ENCODE measurements at places on chromosomes 6 and 20.
A peak's percentile ranks its signal among the peaks of the same experiment; 100 is the strongest.

DNA sequence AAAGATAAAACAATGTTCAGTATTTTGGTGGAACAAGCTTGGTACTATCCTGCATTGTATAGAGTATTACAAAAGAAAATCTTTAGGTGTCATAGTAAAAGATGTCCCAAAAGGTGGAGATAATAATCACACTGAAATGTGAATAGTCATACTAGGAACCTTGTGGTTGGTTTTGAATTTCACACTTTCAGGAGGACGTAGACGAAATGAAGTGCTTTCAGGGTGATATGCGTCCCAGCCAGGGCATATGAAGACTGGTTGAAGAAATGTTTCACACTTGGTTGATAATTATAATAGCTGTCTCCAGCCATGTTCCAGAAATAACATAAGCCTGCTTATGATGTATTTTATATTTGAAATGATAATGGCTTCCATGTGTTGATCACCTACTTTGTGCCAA lies 60.4 kb downstream of the SCAND1 start:
- no peak for DNase-seq

GRCh38 chr20:50866831-50867230 lies 64.4 kb downstream of the ADNP start:
- no peak for DNase-seq

GRCh38 chr20:5770987-5771318 lies 20.8 kb downstream of the SHLD1 start:
- DNase-seq = no peak

- DNase-seq = no peak
These were observed 262.5 kb downstream of the GJA1 start for GRCh38 chr6:121697921-121698320.

GRCh38 chr20:50582092-50582491 lies 71.9 kb downstream of the PTPN1 start:
- DNase-seq = no peak

GRCh38 chr6:159691133-159691962 lies 1.7 kb downstream of the SOD2 start:
- DNase-seq = no peak

DNA sequence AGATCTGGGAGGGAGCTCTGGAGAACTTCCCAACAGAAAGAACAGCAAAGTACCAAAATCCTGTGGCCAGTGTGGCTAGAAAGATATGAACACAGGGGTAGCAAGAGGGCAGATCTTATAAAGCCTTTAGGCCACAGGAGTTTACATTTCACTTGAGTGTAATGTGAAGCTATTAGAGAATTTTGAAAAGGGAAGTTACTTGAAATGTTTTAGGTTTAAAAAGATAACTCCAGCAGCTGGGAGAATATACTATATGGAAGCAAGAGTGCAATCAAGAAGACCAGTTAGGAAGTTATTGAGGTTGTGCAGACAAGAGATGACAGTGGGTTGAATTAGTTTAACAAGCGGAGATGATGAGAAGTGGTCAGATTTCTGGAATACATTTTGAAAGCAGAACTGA lies 7.9 kb downstream of the SUPT3H start:
- DNase-seq = no peak

DNA sequence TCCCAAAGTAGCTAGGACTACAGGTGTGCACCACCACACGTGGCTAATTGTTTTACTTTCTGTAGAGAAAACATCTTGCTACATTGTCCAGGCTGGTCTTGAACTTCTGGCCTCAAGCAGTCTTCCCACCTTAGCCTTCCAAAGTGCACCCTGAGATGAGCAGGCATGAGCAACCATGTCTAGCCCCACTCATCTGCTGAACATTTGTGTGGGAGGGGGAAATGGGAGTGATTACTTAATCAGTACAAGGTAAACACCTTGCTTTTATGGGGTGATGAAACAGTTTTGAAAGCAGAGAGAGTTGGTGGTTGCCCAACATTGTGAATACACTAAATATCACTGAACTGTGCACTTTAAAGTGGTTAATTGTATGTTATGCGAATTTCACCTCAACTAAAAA lies 5.3 kb downstream of the APMAP start:
- no peak for DNase-seq

DNA sequence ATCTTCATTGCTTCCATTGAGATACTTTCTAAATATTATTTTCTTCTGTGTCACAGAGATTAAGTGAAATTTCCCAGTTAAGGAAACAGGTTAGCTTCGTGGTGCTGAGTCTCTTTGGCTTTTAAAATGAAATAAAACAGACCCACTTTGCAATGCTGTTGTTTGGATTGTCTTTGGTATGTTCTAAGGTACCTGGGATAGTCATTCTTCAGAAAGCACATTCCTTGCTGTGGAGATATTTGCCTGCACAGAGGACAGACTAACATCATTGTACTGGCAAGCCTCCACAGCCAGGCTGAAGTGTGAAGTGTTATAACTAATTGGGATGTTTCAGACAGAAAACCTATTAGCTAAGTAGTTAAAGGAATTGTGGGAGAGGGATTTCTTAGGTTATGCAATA lies 148.8 kb upstream of the EPHA7 start:
- no peak for DNase-seq

DNA sequence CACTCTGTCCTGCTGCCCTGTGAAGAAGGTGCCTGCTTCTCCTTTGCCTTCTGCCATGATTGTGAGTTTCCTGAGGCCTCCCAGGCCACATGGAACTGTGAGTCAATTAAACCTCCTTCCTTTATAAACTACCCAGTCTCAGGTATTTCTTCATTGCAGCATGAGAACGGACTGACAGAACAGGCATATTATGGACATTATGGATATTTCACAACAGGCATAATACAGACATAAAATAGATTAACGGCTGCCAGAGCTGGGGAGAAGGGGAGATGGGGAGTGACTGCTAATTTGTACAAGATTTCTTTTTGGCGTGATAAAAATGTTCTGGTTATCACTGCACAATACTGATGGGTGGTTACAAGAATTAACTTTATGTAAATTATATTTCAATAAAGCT lies 29.4 kb downstream of the TRPC4AP start:
- DNase-seq = no peak

GRCh38 chr6:53065266-53066076 lies at the start of gene FBXO9:
FBXO9 (plus strand) TSS chr6:53065404; CDS start chr6:53065790, 386 bp downstream.
- peak; percentile 62 for DNase-seq

DNA sequence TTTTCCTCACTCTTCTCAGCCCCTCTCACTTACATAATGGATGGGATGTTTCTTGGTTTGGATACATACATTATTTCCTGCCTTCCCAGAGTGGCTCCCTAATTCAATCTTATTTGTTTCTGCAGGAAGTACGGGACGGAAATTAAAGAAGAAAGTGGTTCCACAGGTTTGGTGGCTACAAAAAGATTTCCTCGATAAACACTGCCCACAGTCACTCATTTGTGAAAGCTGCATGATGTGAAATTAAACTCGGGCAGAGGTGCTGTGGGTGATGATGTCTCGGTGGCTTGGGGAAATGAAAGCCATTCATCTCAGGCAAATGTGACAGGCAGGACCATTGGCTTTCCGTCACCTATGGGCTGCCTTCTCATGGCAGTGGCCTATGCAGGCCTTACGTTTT lies 119.5 kb upstream of the KCNG1 start:
- no peak for DNase-seq

GRCh38 chr20:25120457-25120856 lies 38.5 kb upstream of the VSX1 start:
- no peak for DNase-seq

GRCh38 chr6:151916075-151916474 lies 108.6 kb downstream of the ESR1 start:
- DNase-seq = no peak

DNA sequence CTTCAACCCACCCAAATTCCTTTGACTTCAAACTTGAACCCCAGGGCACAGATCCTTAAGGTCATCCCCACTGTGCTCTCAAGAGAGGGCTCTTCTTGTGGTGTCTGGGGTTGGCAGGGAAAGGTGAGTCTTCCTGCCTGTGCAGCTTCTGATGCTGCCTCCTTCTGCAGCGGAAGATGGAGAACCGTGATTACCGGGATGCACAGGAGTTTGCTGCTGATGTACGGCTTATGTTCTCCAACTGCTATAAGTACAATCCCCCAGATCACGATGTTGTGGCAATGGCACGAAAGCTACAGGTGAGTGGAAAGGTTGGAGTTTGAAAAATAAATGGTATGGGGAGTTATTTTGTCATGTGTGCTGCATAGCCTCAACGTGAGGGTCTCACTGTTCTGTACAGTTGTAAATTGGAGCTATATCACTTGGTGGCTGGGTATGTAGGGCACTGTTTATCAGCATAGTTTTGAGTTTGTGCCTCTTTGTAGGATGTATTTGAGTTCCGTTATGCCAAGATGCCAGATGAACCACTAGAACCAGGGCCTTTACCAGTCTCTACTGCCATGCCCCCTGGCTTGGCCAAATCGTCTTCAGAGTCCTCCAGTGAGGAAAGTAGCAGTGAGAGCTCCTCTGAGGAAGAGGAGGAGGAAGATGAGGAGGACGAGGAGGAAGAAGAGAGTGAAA lies 9.0 kb downstream of the BRD2 start:
- DNase-seq = no peak

- no peak for DNase-seq
These were observed 134.0 kb downstream of the PDE7B start for GRCh38 chr6:135985471-135985870.

DNA sequence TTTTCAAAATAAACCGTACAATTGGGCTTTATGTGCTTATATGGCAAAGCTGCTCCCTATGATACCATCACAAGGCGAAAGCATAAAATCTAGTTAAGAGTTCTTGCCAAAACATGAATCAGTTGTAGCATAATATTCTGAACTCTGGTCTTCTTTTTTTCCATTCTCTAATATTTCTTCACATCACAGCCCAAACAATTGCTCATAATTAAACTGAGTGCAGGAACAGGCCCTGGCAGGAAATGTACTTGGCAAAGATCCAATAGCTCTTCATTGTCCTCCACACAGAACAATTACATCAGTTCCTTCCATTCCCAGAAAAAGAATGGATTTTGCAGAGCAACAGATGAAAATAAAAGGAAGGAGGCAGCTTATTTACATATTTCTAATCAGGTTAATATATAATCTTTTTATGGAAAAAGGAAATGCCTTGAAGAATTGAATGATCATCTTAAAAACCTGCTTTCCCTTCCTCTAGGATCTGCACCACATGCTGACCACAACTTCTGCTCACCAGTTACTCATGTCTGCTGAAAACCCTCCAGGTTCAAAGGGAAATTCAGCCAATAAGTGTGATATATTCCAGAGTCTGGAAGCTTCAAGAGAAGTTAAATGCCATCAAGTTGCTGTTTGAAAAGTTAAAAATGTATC lies 123.3 kb upstream of the COL21A1 start:
- peak; percentile 60 for DNase-seq

- DNase-seq = no peak
These were observed 13.9 kb downstream of the GNL1 start for GRCh38 chr6:30542404-30542725.

DNA sequence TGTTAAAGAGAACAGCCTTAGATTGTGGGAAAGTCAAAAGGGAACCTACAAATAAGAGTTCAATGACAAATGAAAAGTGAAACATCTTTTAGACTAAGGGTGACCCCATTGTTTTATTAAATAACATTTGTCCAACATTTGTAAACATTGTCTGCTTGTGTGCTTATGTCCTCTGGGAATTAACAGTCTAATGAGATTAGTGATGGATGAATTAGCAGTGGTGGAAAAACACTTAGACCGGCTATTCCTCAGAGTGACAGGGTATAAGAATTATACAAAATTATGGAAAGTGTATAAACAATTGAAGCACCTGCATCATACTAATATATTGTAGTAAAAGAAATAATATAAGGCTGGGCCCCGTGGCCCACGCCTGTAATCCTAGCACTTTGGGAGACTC lies 29.3 kb upstream of the HFE start:
- DNase-seq = no peak

DNA sequence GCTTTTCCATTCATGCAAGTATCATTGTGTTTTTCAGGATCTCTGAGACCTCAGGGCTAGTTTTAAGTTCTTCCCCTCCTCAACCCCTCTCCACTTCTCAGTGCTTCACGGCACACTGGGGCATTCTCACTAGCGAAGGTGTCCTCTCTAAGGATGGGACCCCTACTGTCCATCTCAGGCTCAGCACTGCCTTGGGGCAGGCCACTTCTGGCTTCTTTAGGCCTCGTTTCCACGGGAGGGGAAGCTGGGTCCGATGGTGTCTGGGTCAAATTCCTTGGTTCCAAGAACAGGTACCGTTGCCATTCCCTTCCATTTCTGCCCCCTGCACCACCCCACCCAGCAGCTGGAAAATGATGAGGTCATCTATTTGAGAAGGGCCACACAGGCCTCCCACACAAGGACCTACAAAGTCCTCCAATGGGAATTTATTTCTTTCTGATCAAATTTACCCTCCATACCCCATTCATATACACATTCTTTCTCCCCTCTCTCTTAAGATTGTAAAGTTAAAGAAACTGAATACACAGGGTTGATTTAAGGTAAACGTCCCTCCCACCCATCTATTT lies 17.2 kb downstream of the GNAS start:
- DNase-seq = no peak

DNA sequence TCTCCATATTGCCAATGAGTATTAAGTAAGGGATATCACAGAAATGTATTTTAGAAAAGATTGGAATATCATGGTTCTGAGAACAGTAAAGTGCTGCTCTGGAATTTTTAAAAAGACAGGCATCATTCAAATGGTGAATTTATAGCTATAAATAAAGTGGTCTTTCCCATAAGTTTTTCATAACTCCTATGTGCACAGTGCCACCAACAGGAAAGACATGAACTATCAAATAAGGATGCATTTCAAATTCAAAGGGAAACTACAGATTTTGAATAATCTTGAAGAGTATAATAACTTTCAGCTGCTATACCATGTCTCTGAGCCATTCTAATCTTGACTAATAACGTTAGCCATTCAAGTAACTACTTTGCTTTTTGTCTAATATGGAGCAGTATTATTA lies 456.8 kb upstream of the GJE1 start:
- no peak for DNase-seq

- DNase-seq = no peak
These were observed 9.7 kb upstream of the ZNF334 start for GRCh38 chr20:46523108-46523507.

- DNase-seq = no peak
These were observed 180.9 kb downstream of the LY86 start for GRCh38 chr6:6769466-6769865.

DNA sequence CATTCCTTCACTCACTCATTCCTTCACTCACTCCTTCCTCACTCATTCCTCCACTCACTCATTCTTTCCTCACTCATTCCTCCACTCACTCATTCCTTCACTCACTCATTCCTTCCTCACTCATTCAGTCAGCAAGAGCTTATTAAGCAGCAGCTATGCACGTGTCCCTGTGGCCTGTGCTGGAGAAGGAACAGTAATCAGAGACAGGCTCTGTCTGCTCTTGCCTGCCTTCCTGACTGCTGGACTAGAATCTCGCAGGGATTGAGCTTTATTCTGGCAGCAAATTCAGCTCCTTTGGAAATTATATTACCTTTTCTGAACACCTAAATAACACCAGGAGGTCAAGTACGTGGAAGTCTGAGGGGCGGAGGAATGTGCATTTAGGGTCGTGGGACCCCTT lies 138.9 kb upstream of the AGPAT4 start:
- DNase-seq = no peak

GRCh38 chr6:31723245-31723979 lies at the start of gene MPIG6B:
MPIG6B (plus strand) TSS chr6:31723373; CDS start chr6:31723384, 11 bp downstream.
- DNase-seq = no peak

Data from thyroid gland (tissue), 4 donors.